ENCODE measurements at places on chromosomes 12 and 14.

GRCh38 chr12:59030415-59030814, 110.1 kb upstream of the LRIG3 start:
- no peak for DNase-seq

- no peak for DNase-seq
Measured at GRCh38 chr12:13652105-13652504, 329.3 kb downstream of the GRIN2B start.

- no peak for DNase-seq
Measured at GRCh38 chr12:122976648-122976975, 1.6 kb downstream of the OGFOD2 start.

GRCh38 chr14:92457016-92457565, 56.5 kb upstream of the RIN3 start:
- DNase-seq, result no peak

DNA sequence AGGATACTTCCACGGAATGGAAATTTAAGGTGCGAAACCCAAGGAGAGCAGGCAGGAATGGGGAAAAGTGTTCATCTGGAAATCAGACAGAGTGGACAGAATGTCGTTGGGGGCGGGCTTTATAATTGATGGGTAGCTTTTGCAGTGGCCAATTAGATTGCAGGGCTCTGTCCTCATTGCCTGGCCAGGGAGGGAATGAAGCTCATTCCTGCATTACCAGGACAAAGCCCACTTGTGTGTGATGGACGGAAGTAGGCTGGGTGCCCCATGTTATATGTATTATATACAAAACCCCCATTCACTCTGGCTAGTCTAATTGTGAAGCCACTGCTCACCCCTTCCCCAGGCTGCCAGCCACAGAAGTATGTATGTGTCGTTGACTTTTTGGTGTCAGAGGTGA, 23.6 kb downstream of the ZNF664 start:
- no peak for DNase-seq
